A172 (cell line): ENCODE measurements at places on chromosomes 7 and 10. TPM values are rescaled to one million over a fixed set of nuclear protein-coding genes. Genes with fewer than 3 reads are reported as not detected.

DNA sequence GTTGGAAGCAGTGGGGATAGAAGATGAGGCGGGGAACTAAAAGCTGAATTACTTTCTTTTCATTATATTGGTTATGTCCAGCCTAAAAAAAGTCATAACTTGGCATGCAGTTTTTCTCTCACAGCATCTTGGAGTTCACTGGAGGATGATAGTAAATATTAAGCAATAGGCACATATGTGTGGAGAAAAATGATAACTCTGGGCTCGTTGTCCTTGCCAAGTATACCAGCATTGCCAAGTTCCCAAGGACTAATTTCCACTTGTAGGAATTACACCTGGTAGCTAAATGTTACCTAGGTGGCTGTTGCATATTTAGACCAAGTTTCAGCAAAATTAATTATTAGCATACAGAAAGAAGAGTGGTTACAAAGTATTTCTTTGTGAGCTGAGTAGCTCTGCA, 1007.6 kb downstream of the ANKRD7 start:
- no peak for DNase-seq

DNA sequence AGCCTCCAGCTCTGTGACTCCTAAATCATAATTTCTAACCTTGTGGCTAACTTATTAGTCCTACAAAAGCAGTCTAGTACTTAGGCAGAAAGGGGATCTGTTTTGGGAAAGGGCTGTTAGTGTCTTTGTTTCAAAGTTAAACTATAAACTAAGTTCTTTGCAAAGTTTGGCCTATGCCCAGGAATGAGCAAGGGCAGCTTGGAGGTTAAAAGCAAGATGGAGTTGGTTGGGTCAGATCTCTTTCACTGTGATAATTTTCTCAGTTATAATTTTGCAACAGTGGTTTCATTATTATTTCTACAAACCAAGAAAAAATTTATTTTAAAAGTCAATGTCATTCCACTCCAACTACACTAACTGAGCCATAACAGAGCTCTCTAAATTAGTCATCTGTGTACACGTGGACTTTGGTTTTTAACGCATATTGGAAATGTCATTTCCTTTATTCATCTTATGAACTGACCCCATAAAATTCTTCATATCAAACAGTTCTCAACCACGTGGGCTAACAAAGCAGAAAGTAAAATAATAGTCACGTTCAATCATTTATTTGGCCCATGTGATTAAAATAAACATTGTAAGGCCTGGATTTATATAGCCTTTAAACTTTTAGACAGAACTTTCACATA, 143.2 kb upstream of the C7orf33 start:
- no peak for DNase-seq

- DNase-seq = no peak
These were observed 15.3 kb downstream of the GPRIN2 start for GRCh38 chr10:46541017-46541661.

DNA sequence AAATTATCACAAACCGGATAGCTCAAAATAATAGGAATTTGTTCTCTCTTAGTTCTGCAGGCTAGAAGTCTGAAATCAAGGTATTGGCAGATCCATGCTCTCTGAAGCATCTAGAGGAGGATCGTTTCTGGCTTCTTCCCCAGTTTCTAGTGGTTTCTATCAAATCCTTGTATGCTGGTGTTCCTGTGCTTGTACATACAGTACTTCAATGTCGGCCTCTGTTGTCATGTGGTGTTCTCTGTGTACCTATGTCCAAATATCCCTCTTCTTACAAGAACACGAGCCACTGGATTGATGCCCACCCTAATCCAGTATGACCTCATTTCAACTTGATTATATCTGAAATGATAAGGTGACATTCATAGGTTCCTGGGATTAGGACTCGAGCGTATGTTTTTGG, 9.8 kb upstream of the TAX1BP1 start:
- DNase-seq = no peak

DNA sequence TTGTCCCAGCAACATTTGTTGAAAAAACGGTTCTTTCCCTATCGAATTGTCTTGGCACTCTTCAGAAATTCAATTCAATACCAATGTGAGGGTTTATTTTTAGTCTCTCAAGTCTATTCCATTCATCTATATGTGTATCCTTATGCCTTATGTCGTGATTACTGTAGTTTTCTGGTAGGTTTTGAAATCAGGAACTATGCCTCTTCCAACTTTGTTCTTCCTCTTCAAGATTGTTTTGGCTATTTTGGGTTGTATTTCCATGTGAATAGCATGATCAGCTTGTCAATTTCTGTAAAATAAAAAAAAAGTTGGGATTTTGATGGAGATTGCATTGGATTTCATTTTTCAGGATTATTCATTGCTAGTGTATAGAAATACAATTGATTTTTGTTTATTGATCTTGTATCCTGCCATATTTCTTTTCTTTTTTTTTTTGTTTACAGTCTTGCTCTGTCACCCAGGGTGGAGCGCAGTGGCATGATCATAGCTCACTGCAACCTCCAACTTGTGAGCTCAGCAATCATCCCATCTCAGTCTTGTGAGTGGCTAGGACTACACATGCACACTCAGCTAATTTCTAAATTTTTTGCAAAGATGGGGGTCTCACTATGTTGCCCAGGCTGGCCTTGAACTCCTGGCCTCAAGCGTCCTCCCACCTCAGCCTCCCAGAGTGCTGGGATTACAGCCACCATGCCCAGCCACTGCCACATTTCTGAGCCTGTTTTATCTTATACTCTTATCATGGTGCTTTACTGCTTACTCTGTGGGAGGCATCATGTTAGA, 46.2 kb upstream of the MKLN1 start:
- no peak for DNase-seq

DNA sequence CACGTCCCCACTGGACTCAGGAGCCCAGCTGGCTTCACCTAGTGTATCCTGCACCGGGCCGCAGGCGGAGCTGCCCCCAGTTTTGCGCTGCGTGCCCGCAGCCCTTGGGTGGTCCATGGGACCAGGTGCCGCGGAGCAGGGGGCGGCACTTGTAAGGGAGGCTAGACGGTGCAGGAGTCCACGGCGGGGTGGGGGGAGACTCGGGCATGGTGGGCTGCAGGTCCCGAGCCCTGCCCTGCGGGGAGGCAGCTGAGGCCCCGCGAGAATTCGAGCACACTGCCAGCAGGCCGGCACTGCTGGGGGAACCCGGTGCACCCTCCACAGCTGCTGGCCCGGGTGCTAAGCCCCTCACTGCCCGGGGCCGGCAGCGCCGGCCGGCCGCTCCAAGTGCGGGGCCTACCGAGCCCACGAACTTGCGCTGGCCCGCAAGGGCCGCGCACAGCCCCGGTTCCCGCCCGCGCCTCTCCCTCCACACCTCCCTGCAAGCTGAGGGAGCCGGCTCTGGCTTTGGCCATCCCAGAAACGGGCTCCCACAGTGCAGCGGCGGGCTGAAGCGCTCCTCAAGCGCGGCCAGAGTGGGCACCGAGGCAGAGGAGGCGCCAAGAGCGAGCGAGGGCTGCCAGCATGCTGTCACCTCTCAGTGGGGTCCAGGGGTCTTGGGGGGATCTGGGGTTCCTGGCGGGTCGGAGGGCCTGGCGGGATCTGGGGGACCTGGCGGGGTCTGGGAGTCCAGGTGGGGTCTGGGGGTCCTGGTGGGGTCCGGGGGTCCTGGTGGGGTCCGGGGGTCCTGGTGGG, 81.4 kb downstream of the VIPR2 start:
- no peak for DNase-seq

DNA sequence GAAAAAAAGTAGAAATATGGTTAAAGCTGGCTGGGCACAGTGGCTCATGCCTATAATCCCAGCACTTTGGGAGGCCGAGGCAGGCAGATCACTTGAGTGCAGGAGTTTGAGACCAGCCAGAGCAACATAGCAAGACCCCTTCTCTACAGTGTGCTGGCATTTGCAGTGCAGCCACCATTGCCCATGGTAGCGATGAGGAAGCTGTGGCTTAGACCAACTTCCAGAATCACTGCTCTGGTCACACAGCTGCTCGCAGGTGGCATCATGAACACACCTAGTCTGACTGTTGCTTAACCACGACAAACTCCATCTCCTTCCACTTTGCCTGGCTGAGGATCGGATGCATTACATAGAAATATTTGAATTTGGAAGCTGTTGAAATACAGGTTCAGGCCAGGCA, 137.1 kb downstream of the CUX1 start:
- no peak for DNase-seq

- no peak for DNase-seq
These were observed 542.6 kb upstream of the LRRN3 start for GRCh38 chr7:110548372-110548771.

DNA sequence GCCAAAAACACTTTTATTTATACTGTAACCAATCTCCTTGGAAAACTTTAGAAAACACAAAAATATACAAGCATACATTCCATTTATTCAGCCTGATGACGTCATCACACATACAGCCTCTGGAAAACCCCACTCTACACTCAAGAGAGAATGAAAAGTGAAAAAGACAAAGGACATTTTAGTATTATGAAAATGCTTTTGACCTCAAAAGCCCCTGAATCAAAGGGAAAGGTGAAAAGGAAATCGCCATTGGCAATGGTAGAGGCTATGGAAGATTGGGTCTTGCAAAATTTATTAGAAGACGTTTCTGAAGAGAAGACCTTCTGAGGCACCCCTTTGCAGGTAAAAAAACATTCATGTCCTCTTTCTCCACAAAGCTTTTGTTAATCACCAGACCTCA, 82.9 kb upstream of the STRIP2 start:
- no peak for DNase-seq

MALRD1 gene
- total RNA-seq = not detected in 2 replicates

CRPPA gene
- total RNA-seq = 0.16 and 0.26 TPM in 2 replicates

MGMT gene
- total RNA-seq = not detected in 2 replicates

JCAD gene
- 3.2 and 4.2 TPM in 2 replicates for total RNA-seq

AS3MT gene
- 29.4 and 30.1 TPM in 2 replicates for total RNA-seq
